ENCODE measurements at places on chromosomes 1 and 21.

DNA sequence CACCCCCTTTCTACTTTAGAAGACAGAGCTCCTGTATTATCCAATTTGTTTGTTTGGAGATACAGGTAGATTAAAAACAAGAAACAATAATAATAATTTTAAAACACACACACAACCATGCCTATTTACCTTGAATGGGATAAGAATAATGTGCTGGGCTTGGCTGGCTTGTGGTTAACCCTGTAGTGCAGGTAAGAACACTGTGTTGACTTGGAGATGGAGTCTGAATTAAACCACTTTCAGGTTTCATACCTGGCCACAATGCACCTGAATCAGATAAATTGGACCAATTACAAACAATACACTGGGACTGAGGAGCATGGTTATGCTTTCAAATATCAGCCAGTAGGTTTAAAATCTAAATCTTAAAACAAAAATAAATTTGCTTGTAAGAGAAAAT lies 60.8 kb downstream of the EYA3 start:
- no peak for DNase-seq

DNA sequence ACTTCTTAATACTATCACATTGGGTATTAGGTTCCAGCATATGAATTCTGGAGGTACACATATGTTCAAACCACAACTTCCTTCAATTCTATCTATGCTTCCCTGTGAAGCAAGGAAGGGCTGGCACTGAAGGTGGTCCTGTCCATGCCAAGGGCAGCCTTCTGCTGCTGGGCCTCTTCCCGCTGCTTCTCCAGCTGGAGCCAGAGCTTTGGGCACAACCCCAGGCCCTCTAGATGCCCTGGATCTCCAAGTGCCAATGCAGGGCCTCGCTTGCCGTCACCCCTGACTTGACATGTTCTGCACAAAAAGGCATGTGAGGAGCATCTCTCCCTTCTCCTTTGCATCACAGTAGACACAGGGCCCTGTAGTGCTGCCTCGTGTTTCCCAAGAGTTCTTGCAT lies 62.6 kb downstream of the STYXL2 start:
- no peak for DNase-seq

GRCh38 chr1:8373581-8374241 lies 55.8 kb downstream of the SLC45A1 start:
- peak; percentile 82 for DNase-seq

DNA sequence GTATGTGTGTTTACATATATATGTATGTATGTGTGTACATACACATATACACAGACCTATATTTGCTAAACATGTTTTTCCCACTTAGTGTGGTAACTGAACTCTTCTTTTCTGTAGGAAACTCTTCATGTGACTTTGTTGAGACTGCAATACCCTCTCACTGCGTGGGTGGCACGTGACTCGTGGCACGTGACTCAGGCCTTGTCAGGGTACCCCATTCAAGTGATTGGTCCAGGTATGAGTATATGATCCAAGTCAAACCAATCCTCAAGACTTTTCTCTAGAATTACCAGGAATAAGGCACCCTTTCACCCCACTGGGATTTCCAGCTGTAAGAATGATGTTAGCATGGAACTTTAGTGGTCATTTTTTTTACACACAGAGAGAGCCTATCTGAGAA lies 149.2 kb upstream of the KCNK2 start:
- DNase-seq, result no peak

- DNase-seq, result no peak
These were observed 621.4 kb downstream of the KIF26B start for GRCh38 chr1:245776139-245776538.

- DNase-seq, result no peak
These were observed 72.9 kb upstream of the SLC2A1 start for GRCh38 chr1:43031316-43032203.

DNA sequence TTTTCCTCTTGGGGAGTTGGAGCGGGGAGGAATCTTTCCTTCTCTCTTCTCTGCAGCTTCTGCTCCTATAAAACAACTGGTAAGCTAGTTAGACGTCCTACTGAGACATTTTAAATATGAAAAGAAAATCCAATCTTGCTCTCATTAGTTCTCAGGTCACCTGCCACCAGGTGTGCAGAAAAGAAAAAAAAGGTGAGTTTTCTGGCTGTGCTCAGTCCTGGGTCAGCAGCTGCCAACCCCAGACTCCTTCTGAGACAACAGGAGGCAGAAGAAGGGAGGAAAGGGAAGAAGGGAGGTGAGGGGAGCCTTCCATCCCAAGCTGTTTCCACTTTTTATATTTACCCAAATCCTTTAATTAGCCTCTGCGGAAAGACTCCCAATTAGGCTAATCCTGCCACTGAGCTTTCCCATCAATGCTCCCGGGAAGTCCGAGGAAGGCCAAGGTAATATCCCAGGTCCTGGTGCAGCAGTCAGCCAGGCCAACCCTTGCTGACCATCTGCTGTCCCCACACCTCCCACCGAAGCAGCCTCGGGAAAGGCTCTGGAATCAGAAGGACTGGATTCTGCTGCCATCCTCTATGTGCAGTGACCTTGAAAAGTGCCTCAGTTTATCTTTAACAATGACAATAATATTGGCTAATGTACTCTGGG lies 33.4 kb downstream of the GLIS1 start:
- DNase-seq, result no peak

DNA sequence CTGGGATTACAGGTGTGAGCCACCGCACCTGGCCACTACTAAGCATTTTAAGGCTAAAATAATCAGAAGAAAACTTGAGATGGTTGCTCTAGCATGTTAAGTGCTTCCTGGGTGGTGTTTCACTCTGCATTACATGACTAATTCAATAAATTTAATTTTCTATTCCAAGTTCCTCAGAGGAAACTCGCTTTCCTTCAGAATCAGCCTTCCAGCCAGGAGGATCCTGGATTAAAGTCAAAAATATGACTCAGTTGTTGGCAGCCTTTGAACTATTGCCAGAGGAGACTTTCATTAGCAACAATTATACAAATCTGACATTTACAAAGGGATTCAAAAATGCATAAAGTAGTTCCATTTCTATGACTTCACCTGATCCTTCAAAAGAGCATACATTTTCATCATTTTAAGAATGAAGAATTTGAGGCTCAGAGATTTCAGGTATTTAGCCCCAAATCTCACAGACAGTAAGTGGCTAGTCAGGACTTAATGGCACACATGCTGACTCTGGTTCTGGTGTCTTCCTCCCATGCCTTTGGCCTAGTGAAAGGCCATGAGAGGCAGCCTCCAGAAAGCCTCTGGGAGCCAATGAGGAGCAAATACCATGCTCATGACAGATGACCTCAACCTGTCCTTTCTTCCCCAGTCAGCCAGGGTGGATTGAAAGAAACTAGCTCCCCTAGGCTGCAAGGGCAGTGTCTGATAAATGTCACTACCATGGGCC lies 115.7 kb downstream of the MAP3K21 start:
- no peak for DNase-seq

DNA sequence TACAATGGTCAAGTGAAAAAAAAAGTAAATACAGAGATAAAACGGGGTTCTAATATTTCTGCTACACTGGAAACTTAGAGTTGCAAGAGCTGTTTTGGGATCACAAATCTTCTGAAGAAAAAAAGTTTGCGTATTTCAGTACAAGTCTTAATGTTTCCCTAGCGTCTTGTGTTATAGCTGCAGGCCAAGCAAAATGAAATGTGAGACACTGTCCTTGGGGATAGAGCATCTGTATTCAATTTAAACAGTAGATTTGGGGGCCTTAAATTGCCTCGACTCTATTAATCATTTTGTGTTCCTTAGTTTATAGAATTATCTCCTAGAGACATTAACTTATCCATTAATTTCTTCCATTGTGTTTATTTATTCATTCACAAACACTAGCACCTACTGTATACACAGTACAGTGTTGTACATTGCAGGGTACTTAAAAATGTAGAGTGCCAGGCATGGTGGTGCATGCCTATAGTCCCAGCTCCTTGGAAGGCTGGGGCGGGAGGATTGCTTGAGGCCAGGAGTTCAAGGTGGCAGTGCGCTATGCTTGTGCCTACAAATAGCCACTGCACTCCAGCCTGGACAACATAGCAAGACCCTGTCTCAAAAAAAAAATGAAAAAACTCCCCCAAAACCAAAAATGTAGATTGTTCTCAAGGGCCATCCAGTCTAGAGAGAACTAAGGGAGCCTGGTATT lies 7.9 kb downstream of the DISC1 start:
- DNase-seq, result peak; percentile 44

DNA sequence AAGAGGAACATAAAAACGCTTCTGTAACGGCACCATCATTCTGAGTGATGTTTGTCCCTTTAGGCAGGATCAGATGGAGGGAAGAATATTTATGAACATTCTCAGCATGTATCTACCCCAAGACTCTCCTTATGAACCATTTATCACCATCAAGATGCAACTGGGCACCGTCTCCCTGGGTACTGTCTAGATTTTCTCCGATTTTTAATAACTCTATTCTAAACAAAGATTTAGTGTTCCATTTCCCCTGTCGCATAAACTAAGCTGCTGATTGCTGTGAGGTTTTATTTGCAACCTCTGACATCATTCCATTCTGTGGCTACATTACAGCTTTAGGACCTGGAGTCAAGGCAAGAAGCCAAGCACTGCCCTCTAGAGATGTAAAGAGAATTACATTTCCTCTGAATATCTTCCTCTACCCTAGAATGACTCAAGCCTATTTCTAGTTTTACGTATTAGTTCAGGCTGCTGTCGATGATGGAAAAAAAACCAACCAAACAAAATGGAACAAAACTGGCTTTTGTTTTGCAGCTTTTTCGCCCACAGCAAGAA lies 130.1 kb upstream of the MAP1LC3C start:
- no peak for DNase-seq

GRCh38 chr1:5317391-5317790 lies 663.0 kb downstream of the AJAP1 start:
- DNase-seq, result no peak

GRCh38 chr21:34922479-34922878 lies 126.6 kb downstream of the RUNX1 start:
- DNase-seq, result no peak

- DNase-seq, result no peak
These were observed 963 bp upstream of the CYP4B1 start for GRCh38 chr1:46797696-46798470.

DNA sequence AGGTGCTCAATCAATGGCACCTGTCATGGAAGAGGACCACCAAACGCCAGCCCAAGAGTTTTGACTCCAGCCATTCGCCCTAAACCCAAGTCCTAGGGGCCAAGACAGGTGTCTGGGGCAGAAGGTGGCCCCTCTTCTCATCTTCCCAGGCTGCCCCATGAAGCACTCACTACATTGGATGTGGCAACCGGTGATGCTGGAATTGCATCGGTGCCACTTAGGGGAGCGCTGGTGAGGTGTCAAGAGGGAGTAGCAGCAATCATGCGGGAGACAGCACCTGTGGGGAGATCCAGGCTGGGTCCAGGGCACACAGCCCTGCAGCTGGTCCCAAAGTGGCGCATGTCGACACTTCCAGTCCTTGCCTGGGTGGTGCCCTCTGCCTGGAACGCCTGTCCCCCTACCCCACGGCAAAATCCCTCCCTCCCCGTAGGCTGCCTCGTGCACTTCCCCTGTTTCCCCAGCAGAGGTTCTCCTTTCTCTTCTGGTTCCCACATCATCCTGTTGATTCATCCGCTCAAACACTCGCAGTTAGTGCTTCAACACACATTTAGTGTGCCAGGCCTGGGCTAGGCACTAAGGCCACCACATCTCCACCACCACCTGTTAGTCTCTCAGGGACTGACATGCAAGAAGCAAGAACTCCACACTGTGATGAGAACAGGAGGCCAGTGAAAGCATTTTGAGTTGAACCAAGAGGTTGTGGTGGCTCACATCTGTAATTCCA lies 18.5 kb downstream of the PLA2G2D start:
- peak; percentile 28 for DNase-seq

DNA sequence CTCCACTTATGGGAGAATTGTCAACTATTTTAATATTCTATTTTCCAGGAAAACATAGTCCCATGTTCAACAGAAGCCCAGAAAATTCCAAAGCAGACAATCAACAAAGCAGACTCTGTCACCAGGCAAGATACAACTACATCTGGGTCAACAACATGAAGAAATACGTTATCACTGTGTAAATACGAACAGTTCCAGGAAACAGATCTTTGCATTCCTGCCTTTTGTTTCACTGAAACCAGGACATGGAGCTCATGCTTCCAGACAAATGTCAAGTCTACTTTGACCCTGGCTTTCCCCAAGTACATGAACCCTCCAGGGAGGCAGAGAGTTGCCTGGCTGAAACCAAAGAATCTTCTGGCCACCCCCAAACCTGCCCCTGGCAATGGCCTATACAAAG lies 106.7 kb downstream of the SETD4 start:
- no peak for DNase-seq

GRCh38 chr1:24828887-24829192 lies 83.6 kb downstream of the CLIC4 start:
- DNase-seq, result no peak

DNA sequence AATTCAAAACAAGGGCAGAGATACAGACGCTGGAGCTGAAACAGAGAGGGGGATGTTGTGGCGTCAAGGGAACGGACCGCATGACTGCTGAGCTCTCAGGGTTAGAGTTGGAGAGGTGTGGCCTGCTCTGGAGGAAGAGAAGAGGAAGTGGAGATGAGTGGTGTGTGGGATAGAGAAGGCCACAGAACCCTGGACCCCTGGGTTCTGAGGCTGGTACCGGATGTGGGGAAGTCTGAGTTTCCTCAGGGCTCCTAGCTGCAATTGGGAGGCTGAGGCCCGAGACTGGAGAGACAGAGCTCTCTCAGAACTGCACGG lies 1.8 kb downstream of the BCAN start:
- DNase-seq, result no peak

DNA sequence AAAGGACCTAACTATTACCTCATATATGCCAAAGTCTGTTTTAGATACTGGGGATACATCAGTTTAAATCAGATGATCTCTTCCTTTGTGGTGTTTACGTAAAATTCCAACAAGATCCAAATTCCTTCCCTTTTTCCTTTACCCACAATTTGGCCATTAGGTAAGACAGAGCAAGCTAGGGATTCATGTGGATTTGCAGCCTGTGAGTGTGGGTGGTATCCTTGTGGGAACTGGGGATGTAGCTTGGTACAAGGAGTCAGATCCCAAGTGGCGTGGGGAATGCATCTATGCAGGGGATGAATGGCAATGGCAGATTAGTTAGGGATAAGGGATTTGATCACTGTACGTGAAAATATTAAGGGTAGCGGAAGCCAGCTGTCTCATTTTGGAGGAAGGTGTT lies 9.8 kb upstream of the STRIP1 start:
- DNase-seq, result no peak

- no peak for DNase-seq
These were observed 31.3 kb upstream of the ROR1 start for GRCh38 chr1:63742526-63742925.
